ENCODE measurements at places on chromosomes 12 and 14. TPM values are rescaled to one million over a fixed set of nuclear protein-coding genes. Genes with fewer than 3 reads are reported as not detected.

PRIM1 gene
- total RNA-seq: 6.4 TPM

MED13L gene
- 189 TPM for total RNA-seq

ABCD2 gene
- total RNA-seq: 0.32 TPM

FAIM2 gene
- total RNA-seq: 3.9 TPM

SIX6 gene
- not detected for total RNA-seq

MOAP1 gene
- total RNA-seq: 10.0 TPM

ATP23 gene
- 7.1 TPM for total RNA-seq

GALNT8 gene
- under 0.01 TPM for total RNA-seq

NUAK1 gene
- total RNA-seq: 82.8 TPM

LUM gene
- 603 TPM for total RNA-seq

DNA sequence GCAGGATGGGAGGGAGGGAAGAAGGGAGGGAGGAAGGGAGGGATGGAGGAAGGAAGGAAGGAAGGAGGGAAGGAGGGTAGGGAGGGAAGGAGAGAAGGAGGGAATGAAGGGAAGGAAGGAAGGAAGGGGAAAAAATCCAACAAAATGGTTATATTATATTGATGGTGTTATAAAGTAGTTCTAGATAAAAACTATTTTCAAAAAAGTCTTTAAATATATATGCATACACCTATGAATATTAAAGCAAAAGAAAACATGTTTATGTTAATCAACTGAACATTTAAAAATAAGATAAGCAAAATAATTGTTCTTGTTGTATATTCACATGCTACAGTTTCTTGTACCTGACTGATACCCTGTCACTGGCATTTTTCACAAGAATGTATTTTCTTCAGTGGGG, 1.9 kb downstream of the BDKRB1 start:
- no peak for DNase-seq

DNA sequence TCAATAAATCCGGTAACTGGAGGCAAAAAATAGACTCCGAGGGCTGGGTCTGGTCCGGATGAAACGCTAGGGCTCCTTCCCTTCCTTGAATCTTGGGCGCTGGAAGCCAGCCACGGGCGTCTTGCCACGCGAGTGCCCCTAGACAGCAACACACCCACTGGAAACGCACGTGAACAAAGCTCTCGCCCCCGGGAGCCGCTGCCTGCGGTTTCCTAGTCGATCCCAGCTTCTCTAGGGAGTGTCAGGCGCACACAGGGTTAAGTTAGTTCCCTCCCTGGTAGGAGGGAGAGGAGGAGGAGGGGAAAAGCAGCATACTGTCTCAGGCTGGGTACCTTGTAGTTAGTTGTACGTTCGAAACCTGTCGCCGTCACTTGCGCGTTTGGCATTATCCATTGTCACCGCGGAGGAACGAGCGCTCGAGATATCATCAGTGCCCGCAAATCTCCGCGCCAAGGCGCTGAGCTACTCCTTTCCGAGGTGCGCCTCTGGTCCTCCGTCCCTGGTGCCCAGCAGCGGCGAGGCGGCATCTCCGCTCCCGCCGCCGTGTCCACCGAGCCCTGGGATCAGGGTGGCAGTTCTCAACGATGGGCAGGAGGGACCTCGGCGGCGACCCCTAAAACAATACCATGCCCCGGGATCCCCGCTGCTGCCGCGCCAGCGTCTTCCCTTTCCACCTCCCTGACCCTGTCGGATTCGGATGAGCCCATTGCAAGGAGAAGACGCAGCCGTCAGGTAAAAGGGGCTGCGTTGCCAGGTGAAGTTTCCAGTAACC, at the start of gene FLRT2:
Gene FLRT2 (plus strand): TSS at position 342 of the 772 bp plus-strand sequence. CDS start 91,371 bp downstream, outside the sequence.
- peak; percentile 68 for DNase-seq

DNA sequence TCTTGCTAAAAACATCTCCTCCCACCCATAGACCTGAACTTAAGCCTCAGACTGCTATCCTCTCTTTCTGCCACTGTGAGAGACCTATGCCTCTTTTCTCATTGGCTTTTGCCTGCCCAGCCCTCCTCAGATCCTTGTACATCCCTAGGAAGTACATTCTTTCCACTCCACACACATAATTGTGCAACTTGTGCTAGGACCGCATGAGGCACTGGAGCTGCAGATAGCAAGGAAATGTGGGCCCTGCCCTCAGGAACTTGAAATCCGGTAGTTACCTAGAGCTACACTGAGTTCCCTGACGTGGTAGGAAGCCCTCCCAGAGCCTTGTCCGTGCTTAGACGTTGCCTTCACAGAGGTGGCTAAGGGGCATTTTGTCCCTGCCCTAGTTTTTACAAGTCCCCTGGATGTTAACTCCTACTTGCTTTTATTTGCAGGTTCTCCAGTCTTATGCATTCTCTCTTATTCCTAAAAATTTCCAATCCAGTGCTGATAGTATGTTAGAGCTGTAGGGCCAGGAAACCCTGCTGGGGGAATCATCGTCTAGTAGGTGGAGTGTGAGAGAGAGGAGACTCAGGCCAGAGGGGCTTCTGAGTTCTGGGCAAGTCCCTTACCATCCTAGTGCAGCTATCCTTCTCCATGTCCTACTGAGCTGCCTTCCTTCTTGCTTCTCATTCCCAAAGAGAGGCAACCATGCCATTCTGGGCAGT, 41.3 kb downstream of the NTF3 start:
- peak; percentile 64 for DNase-seq

DNA sequence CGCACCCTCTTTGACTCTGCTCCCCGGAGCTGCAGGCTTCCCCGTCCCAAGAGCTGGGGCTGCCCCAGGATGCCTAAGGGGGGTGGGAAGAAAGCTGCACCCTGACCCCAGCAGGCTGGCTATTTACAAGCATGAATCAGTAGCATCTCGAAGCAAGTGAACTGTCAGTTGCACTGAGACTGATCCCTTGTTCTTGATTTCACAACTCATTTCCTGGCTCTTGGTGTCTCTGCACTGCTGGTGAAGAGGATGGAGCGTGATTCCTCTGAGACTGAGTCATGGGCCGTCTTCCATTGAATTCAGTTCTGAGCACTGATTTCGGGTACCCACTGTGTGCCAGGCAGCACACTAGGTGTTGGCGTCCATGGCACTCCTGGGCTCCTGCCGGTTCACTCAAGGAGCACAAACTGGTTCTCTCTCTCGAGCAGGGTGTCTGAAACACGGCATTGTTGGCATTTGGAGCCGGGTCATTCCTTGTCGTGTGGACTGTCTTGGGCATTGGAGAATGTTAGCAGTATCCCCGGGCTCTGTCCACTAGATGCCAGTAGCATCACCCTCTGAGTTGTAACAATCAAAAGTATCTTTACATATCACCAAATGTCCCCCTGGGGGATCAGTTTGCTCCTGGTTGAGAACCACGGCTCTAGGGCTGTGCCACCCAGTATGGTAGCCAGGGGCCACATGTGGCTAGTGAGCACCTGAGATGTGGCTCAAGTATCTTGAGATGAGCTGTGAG, 86.9 kb downstream of the RIN3 start:
- DNase-seq: peak; percentile 87

GRCh38 chr14:58755031-58755925, 117.5 kb downstream of the DACT1 start:
- DNase-seq: no peak

DNA sequence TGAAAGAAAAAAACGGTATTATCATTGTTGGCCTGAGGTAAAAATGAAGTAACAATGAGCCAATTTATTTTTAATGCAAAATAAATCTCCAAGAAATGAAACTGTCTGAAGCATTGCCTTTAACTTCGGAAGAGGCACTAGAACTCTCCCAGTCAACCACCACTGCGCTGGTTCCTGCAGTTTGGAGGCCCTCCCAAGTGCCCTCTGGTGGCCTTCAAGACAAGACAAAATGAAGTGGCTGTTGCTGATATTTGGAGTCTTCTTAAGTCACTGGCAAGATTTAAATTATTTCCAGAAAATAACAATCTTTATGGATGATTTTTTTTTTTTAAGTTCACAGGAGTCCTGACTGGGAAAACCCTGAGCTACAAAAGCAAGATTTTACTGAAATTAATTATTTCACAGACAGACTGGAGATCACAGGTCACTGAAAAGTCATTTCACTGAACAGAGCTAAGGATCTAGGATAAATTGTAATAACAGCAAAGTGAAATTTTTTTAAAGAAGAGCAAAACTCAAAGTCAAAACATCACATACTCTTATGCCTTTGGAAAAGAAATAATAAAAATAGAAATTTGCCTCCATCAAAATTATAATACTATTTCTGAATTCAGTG, 58.2 kb downstream of the DICER1 start:
- DNase-seq: peak; percentile 76

- no peak for DNase-seq
Observed at GRCh38 chr14:76101391-76102379, 50.0 kb upstream of the GPATCH2L start.

DNA sequence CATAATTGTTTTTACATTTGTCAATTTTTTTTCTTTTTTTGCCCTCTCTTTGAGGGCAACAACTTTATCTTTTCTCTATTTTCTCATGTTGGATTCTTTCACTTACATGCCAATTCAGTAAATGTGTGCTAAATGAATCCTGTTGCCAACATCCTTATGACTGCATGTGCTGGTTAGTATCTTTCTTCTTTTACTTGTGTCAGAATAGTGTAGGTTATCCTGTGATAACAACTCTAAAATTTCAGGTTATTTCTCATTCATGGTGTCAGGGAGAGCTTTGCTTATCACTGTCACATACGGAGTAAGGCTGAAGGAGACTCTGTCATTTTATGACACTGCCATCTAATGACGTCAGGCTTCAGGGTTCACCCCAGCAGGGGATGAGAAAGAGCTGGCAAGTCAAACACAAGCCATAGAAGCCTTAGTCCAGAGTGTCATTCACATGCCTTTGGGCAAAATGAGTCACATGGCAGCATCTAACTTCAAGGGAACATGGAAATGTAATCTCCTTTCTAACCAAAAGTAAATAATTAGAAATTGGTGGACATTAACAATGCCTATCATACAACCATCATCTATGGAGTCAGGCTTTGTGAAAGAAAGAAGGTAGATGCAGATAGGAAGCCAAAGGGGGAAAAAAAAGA, 242.5 kb upstream of the ATP2B1 start:
- DNase-seq: peak; percentile 36

GRCh38 chr12:122560138-122560537, 33.1 kb downstream of the KNTC1 start:
- DNase-seq: no peak

DNA sequence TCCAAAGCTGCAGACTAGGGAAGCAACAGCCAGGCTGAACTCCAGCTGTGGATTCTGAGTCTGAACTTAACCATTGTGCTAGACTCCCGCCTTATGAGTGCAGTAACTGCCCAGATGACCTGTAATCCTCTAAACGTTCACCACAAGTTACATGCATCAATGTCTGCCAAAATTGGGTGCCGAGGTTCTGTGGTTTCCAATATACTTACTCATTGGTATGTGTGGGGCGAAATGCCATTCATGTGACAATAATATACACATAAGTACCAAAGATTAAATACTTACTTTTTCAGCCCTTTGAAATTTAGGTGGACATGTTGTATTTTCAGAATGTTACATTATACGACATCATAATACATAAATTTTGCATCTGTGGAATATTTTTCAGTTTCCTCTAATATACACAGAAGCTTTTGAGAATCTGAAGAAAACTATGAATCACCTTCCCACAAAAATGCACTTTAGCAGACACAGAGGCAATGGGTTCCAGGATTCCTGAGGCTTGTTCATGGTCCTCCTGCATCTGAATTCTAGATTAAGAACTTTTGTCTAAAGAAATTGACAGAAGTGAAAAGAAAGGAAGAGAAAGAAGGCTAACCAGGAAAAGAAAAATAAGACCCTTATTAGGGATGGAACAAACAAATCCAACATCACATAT, 31.7 kb downstream of the GRIP1 start:
- peak; percentile 42 for DNase-seq

- DNase-seq: no peak
Observed at GRCh38 chr14:61663312-61663979, 31.9 kb upstream of the HIF1A start.

DNA sequence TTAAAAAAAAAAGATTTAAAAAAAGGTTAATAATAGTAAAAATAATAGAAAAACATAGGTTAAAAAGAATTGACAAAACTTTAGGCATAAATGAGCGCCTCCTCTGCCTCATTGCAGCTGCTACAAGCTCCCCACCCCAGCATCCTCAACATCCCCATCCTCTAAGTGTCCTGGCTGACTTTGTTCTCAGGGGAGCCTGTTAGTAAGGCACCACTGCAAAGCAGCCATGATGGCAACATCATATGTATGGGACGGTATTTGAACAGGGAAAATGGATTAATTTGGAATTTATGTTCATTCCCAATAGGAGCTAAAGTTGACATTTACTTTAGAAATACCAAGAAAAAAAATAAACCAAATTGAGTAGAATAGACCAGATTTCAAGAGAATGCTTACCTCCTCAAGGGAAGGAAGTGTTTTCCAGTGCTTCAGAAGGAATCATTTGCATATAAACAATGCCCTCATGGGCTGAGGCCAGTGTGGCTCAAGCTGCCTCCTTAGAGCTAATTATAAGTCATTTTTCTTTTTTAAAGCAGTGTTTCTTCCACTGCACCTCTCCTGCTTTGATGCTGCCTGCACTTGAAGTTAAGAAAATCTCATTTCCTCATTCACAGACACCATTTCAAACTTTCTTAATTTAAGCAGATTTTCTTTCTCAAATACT, 59.6 kb downstream of the DACT1 start:
- no peak for DNase-seq

- no peak for DNase-seq
Observed at GRCh38 chr14:96980835-96981234, 183.7 kb downstream of the VRK1 start.

GRCh38 chr12:17841496-17841895, 248.5 kb downstream of the RERGL start:
- no peak for DNase-seq

DNA sequence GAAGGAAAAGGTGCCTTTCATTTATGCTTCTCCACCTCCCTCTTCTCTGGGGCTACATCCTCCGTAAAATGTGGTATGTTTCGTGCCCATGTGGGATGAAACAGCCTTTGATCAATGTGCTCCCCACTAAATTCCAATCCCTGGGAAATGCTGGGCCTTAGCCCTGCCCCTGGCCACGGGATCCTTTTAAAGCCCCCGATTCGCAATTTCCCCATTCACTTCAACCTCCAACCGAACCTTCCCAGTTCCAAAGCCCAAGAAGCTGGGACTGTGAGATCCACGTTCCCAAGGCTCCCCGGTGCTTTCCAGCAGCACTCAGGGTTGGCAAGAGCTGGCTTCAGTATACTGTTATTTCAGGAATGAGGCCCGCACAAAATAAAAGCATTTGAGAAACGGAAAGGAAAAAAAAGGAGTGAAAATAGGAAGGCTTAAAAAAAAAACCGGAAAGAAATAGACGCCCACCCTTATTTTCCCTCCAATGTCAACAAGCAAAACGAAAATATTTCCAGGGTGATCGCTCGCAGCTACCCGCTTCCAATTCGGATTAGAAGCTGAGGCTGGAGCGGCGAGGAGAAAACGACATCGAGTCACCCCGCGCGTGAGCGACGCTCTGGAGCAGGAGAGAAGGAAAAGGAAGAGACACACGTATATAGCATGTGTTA, 1.3 kb upstream of the FOXG1 start:
- DNase-seq: no peak

GRCh38 chr12:69886715-69887114, 61.7 kb downstream of the MYRFL start:
- DNase-seq: no peak

- no peak for DNase-seq
Observed at GRCh38 chr12:104425614-104426013, 31.1 kb upstream of the CHST11 start.
